Skeletal muscle tissue (tissue), 5 donors: ENCODE measurements at places on chromosomes 7 and 10. TPM values are rescaled to one million over a fixed set of nuclear protein-coding genes. Genes with fewer than 3 reads are reported as not detected.

The ARHGAP19 gene
- 13.0 TPM for total RNA-seq

The FAM25G gene
- total RNA-seq: not detected

The CLEC5A gene
- 0.52 TPM for total RNA-seq

The WNT8B gene
- not detected for total RNA-seq

The PDZD7 gene
- 1.0 TPM for total RNA-seq

The CRYGN gene
- not detected for total RNA-seq

The SP8 gene
- total RNA-seq: not detected

The LRRTM3 gene
- total RNA-seq: 1.0 TPM

The SRPK2 gene
- 73.6 TPM for total RNA-seq

The AKR1C1 gene
- total RNA-seq: 9.9 TPM

The LMOD2 gene
- 34.4 TPM for total RNA-seq

The ZNF804B gene
- not detected for total RNA-seq

The ADCY1 gene
- 9.9 TPM for total RNA-seq

The BMPER gene
- 9.4 TPM for total RNA-seq

The MBL2 gene
- not detected for total RNA-seq

The ENKUR gene
- 0.52 TPM for total RNA-seq

The C7orf57 gene
- total RNA-seq: not detected

The OPN1SW gene
- not detected for total RNA-seq

The SPDYE2B gene
- not detected for total RNA-seq

The KEL gene
- total RNA-seq: 3.1 TPM

The NANOS1 gene
- 2.6 TPM for total RNA-seq

The HOXA11 gene
- total RNA-seq: 2.1 TPM

The PPP1R9A gene
- total RNA-seq: 42.3 TPM

The HOXA1 gene
- not detected for total RNA-seq

The PTN gene
- total RNA-seq: 21.9 TPM

The CALML5 gene
- not detected for total RNA-seq

The SLC26A3 gene
- not detected for total RNA-seq

The SCART1 gene
- total RNA-seq: 1.6 TPM

The IFIT1B gene
- total RNA-seq: 2.1 TPM

The OR13A1 gene
- not detected for total RNA-seq

The ODAD2 gene
- total RNA-seq: 0.52 TPM

The KLF14 gene
- total RNA-seq: 0.52 TPM

The MLXIPL gene
- total RNA-seq: 1.6 TPM

The TBL2 gene
- total RNA-seq: 54.8 TPM

The PLXNA4 gene
- 2.1 TPM for total RNA-seq

The IKZF1 gene
- 2.1 TPM for total RNA-seq

The POLL gene
- 13.6 TPM for total RNA-seq

The MIOS gene
- total RNA-seq: 35.5 TPM

The CUL2 gene
- total RNA-seq: 18.3 TPM

The TMUB1 gene
- 12.5 TPM for total RNA-seq

The OR6V1 gene
- total RNA-seq: not detected

The PAPOLB gene
- total RNA-seq: under 0.01 TPM
